ENCODE measurements at places on chromosomes 13 and 19.
A peak's percentile ranks its signal among the peaks of the same experiment; 100 is the strongest.

GRCh38 chr19:7912144-7912696 is 2.4 kb upstream of the TGFBR3L start:
- no peak for DNase-seq

DNA sequence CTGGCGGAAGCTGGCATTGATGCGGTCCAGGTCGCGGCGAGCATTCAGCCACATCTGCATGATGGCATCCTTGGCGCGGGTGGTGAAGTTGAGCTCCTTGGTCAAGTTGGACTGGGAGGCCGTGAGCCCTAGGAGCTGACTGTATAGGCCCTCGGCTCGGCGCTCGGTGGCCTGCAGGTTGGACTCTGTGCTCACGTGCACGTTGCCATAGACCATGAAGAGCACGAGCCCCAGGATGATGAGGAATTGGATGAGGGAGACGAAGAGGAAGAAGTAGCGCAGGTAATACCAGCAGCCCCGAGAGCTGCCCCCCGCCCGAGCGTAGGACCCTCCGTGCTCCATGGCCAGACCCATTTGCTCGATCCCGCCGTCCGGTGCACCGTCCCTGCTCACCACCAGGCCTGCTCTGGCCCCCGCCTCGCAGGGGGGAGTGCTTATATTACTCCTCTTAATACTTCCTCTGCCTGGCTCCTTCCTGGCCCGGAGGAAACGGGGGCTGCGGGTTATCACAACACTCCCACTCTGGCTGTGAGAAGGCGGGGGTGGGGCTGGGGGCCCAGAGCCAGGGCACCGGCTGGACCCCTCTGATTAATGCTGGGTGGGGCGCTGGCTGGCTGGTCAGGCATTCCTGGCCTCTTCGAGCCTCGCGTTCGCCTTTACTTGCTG is at the start of gene PLVAP:
TSS of gene PLVAP (minus strand) at position 408 of the 666 bp plus-strand sequence. CDS start at position 354, 54 bp downstream.
- peak; percentile 84 for DNase-seq

- no peak for DNase-seq
Measured at GRCh38 chr19:11209839-11210655, 12.7 kb upstream of the KANK2 start.

GRCh38 chr13:73658639-73659038 is 475.6 kb downstream of the KLF12 start:
- DNase-seq = no peak

DNA sequence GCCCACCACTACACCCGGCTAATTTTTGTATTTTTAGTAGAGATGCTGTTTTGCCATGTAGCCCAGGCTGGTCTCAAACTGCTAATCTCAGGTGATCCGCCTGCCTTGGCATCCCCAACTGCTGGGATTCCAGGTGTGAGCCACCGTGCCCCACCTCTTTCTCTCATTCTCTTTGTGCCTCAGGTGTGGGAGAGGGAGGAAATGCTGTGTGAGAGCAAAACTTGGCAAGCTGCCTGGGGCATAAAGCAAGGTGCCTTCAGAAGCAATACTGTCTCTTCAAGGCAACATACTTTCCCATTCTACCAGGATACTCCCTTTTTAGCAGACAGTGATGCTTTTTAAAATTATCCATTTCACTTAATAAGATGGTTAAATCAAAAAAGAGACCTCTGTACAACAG is 53.2 kb upstream of the RFC3 start:
- no peak for DNase-seq

GRCh38 chr13:66875264-66875663 is 354.9 kb downstream of the PCDH9 start:
- DNase-seq = no peak

- DNase-seq = no peak
Measured at GRCh38 chr19:38162632-38163031, 61.4 kb downstream of the DPF1 start.

- no peak for DNase-seq
Measured at GRCh38 chr13:76792731-76793347, 93.4 kb downstream of the KCTD12 start.

GRCh38 chr13:25267715-25268114 is 19.6 kb downstream of the MTMR6 start:
- peak; percentile 36 for DNase-seq

DNA sequence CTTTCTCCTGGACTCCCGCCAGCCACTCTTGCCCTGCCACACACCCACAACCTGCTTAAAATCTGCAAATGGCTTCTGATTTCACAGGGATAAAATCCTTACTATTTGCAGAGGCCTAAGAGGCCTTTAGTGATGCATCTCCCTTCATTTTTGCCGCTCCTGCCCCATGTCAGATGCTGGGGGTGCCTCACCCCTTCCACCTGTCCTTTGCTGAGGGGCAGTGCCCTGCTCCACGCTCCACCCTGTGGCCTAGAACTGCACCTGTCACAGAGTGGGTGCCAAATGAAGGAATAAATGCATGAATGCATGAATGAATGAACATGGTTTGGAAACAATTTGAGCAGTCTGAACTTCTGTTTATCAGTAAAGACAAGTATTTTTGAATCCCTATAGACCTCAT is 34.1 kb upstream of the UQCRFS1 start:
- peak; percentile 3 for DNase-seq

- no peak for DNase-seq
Measured at GRCh38 chr13:104085611-104086010, 1019.4 kb upstream of the SLC10A2 start.

GRCh38 chr13:29476046-29476445 is 119.4 kb downstream of the SLC7A1 start:
- DNase-seq = no peak

- no peak for DNase-seq
Measured at GRCh38 chr13:34748596-34748995, 193.5 kb upstream of the NBEA start.

- no peak for DNase-seq
Measured at GRCh38 chr13:21675095-21675991, 4.5 kb downstream of the FGF9 start.

DNA sequence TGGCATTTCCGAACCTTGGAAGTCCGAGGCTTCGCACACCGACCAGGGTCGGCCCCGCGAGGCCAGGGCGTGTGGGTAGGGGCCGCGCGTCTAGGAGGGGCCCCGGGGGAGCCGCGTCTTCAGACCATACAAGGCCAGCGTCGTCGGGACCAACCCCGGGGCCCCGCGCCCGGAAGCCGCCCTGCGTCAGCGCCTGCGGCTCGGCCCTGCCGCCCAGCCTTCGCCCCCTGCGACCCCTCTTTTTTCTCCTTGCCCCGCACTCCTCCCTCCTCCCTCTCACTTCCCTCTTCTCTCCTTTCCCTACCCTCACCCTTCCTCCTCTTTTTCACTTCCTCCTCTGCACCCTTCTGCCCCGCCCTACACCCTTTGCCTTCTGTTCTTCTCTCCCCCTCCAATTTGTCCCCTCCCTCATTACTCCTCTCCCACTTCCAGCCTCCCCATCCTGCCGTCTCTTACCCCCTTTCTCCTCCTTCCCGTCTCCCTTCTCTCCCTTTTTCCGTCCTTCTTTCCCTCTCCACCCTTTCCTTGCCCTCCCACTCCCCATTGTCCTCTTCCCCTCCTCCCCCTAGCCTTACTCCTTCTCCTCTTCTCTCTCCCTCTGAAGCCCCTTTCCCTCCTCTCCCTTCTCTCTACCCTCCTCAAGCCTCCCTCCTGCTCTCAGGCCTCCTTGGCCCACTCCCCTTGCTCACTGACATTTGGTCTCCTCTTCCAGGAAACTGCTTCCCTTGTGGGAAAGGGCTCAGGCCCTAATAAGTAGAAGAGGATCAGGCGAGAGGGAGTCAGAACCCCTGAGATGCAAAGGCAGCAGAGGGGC is 2.2 kb upstream of the PLEKHG2 start:
- DNase-seq = no peak

DNA sequence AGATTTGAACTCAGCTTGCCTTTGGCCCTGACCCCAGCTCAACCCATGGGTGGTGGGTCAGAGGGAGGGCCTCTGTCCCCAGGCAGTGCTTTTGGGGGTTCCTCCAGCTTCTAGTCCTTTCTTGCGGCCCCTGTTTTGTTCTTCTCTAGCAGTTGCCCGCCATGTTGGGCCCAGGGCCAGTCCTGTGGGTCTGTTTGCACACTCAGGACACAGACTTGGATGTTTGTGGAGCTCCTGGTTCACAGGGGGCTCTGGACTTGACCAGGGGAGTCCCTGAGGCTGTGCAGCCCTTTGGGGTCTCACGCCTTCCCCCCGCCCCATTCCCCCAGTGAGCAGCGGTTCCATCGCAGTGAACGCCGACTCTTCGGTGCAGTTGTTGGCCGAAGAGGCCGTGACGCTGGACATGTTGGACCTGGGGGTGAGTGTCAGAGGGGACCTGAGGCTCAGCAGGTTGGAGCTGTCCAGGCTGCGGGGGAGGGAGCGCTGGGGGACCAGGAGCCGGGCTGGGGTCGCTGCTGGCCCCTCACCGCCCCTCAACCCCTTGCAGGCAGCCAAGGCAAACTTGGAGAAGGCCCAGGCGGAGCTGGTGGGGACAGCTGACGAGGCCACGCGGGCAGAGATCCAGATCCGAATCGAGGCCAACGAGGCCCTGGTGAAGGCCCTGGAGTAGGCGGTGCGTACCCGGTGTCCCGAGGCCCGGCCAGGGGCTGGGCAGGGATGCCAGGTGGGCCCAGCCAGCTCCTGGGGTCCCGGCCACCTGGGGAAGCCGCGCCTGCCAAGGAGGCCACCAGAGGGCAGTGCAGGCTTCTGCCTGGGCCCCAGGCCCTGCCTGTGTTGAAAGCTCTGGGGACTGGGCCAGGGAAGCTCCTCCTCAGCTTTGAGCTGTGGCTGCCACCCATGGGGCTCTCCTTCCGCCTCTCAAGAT is 2.5 kb downstream of the ATP5F1D start:
- DNase-seq = peak; percentile 85

DNA sequence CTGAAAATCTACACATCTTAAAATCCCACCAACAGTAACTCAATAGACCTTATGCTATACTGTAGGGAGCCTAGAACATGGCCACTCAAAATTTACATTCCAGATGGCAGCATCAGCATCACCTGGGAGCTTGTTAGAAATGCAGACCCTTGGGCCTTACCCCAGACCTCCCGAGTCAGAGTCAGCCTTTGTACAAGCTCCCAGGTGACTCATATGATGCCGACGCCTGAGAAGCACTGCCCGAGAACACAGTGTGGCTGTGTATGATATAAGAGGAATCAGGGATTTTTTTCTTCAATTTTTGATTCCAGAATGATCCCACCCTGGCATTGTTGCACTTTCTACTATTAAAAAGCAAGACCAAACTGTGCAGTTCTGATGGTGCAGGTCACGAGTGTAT is 35.9 kb upstream of the CNMD start:
- DNase-seq = no peak

DNA sequence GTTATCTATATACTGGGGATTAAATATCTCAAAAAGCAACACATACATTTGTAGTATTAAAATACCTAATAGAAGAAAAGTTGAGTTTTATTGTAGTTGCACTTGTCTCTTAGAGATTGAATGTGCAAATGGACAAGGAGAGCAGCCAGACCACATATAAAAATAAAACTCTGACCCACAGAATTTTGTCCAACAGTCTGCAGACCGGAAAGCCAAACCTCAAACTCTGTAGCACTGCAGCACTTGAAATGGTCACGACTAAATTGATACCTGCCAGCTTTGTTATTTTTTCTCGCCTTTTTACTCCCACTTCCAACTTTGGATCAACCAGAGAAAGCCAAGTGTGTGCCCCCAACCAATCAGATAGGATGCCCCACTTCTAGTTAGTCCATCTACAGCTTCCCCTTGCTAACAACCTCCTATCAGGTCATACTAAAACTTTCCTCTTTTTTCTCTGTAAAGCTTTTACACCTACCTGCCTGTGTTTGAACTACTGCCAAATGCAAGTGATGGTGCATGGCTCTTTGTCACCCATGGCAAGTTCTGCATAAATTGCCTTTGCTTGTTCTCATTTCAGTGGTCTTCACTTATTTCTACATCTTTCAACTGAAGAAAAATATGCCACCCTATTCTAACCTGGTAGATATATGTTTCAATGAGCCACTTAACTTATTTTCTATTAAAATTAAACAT is 1250.7 kb upstream of the SPRY2 start:
- DNase-seq = no peak

GRCh38 chr19:33406521-33407139 is 33.1 kb downstream of the CEBPG start:
- peak; percentile 74 for DNase-seq

GRCh38 chr19:29529646-29530539 is 4.1 kb downstream of the VSTM2B start:
- no peak for DNase-seq

DNA sequence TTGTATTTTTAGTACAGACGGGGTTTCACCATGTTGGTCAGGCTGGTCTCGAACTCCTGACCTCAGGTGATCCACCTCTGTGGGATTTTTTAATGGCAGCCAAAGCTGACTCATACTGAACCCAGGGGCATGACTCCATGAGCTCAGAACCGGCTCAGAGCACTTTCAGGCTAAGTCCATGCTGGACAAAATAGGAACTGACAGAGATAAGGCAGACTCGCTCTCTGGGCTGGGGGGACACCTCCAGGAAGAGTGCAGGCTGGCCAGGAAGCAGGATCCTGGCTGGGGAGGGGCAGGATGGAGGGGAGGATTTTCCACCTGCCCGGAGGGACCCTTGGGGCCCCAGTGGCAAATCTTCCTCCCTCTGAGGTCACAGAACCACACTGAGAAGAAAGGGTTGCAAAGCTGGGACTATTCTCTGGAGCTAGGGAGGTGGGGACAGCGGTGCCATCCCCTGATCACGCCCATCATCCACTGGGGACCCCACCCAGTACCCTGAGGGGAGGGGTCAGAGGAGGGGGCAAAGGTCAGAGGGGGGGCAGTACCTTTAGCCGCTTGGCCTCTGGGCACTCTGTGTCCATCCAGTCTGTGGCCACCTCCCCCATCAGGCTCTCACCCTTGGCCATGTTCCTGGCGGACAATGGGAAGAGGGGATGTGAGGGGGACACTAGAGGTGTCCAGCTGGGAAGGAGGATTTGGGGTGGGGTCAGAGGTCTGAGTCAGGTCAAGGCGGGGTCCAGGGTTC is 31.1 kb downstream of the NOTCH3 start:
- no peak for DNase-seq

GRCh38 chr19:51256155-51256625 is 5.3 kb downstream of the SIGLECL1 start:
- no peak for DNase-seq

GRCh38 chr19:51653162-51653561 is 6.5 kb upstream of the SIGLEC14 start:
- no peak for DNase-seq

DNA sequence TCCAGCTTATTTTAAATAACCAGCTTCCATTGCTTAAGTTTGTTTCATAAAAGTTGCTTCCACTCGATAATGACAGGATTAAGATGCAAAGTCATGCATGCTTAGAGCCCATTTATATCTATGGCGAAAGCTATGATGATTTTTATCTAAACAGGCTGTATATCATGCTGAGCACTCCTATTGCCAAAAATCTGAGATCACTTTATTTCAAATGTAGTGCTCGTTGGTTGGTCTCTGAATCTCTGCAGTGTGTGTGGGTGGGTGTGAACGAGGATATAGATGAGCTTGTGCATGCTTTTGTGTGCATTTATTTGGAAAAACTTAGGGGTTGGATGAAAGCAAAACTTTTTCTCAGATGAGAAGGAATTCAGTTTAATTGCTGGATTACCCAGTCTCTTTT is 27.0 kb upstream of the ARGLU1 start:
- DNase-seq = no peak

- DNase-seq = no peak
Measured at GRCh38 chr13:34349091-34349722, 531.3 kb downstream of the RFC3 start.

Measured in hematopoietic multipotent progenitor cell treated with erythropoietin and hydrocortisone succinate and interleukin-3 and kit ligand, for 8 days (in vitro differentiated cells).